Activated naive CD8-positive, alpha-beta T cell treated with anti-CD3 and anti-CD28 coated beads for 36 hours (primary cell): ENCODE measurements at places on chromosomes 6 and 20. TPM values are rescaled to one million over a fixed set of nuclear protein-coding genes. Genes with fewer than 3 reads are reported as not detected.

DNA sequence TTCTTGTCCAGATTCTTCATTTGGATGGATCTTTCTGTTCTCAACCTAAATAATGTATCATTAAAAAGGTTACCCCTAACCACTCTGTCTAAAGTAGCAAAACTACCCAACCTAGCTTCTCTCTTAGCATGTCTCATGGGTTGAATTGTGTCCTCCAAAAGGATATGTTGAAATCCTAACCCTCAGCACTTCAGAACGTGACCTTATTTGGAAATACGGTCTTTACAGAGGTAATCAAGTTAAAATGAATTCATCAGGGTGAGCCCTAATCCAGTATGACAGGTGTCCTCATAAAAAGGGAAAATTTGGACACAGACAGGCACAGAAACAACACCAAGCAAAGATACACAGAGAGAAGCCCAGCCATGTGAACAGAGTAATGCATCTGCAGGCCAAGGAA is 6.1 kb upstream of the FRK start:
- DNase-seq: no peak

Gene PTCRA
- total RNA-seq: not detected

Gene DLL1
- 4.3 TPM for total RNA-seq

Gene KCNK16
- not detected for total RNA-seq

Gene SRSF12
- 0.78 TPM for total RNA-seq

DNA sequence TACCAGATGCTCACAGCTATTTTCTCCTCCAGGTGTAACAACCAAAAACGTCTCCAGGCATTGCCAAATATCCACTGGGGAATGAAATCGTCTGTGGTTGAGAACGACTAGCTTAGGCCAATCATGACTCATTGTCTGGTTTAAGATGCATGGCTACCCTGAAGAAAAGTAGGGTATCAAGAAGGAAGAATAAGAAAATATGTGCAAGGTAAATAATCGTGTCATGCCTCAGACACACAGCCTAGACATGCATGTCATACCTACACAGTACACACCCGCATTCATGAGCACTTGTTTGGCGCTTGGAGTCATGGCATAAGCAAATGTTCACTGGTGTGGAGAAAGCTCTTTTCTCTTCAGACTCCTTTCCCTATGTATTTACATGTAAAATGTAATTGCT is 745.7 kb downstream of the MAFB start:
- no peak for DNase-seq

DNA sequence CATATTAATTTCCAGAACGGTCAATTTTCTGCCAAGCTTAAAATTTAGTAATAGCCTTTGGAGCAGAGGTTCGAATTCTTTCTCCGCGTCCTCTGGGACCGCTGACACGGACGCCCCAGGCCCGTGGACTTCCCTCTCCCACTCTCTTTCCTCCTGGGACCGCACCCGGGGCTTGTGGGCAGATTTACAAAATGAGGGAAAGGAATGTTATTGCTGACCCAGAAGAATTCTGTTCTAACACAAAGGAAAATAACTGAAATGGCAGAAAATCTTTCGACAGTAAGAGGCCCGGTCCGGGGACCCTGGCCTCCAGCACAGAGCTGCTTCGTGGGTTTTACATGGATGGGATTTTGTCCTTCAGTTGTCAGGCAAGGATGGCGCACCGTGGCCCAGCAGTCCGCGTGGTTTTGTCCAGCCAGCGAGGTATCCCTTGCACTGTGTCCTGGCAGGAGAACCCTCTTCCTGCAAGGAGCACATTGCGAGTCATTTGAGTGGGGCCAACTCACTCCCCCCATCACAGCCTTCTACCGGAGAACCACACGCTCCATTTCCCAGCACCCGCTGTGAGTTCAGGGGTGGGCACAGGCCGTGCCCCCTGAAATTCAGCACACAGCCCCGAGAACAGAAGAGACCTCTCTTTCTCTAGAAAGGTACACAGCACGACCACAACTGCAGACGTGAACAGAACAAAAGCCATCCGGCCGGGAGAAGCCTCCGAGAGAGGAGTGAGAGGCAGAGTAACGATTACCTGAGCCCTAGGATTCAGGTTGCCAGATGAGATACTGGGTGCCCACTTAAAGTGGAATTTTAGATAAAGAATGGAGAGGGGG is 106.0 kb upstream of the AFDN start:
- DNase-seq: no peak

Gene LY6G6D
- total RNA-seq: not detected

DNA sequence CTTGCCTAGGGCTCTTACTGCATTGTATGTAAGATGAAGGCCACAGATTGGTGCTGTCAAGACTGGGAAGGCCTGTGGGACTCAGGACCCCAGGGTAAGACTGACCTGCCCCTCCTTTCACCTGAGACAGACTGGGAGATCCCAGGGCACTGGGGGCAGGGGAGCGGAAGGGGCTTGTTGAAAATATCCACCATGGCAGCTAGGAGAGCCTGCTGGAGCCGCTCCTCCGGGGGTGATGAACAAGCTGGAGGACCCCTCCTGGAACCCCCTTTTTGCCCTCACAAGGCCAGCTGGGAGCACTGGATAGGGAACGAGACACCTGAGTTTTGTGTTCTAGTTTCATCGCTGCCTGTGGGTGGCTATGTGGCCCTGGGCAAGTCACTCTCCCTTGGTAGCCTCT is 9.2 kb upstream of the SDCBP2 start:
- no peak for DNase-seq

GRCh38 chr6:43368259-43369160 is 937 bp downstream of the ZNF318 start:
- DNase-seq: peak; percentile 10

DNA sequence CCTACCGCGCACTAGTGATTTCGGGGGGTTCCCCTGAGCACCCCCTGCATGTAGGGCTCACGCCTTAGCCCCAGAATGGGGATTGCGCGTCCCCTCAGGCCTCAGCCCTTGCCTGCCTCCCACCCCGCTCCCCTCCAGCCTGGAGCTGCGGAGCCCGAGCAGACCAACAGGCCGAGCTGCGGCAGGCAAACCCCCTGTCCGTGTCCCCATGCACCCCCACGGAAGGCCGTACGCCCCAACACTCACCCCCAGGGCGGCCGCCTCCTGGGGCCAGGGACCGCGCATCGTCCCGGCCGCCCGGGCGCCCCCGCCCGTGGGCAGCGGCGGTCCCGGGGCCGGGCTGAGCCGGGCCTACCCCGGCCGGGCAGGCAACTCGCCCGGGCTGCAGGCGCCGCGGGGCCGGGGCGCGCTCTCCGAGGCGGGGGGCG is 1.2 kb upstream of the KCNB1 start:
- DNase-seq: peak; percentile 3

DNA sequence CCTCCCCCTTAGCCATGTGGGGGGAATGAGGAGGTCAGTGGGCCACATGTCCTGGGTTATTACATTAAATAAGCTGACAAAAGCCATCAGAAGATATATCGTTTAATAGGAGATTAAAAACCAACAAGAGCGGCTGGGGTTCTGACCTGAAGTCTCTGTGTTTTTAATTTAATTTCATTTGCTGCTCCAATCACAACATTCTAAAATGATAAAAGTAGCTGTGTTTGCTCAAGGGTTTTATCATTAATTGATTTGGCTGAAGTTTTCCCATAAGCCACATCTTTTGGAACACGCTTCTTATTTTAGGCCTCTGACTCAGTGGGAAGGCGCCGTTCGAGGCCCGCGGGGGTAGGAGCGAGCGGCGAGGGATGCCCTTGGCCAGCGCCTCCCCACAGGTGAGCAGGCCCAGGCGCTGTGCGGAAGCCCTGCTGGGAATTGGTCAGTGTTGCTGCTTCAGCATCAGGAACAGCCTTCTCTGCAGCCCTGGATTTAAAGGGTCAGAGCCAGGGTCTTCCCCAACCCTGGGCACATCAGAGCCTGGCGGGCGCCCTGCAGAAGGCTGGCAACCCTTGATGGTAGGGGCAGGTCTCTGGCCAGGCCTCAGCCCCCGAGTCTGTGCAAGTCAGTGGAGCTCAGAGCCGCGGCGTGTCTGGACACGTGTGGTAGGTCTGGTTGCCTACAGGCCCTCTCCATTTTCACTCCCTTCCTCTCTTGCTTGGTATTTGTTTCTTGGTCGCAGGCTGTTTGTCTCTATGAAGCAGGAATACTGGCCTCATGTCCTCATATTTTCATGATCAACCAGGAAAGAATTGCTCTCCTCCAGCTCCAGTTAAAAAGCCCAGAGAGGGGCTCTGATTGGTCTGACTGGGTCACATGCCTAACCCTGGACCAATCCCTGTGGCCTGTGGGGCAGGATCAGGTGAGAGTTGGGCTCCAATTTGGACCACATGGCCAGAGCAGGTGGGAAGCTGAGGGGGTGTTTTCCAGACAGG is 30.9 kb upstream of the MLN start:
- DNase-seq: no peak
